ENCODE measurements at places on chromosomes 11 and 22.
A peak's percentile ranks its signal among the peaks of the same experiment; 100 is the strongest.

DNA sequence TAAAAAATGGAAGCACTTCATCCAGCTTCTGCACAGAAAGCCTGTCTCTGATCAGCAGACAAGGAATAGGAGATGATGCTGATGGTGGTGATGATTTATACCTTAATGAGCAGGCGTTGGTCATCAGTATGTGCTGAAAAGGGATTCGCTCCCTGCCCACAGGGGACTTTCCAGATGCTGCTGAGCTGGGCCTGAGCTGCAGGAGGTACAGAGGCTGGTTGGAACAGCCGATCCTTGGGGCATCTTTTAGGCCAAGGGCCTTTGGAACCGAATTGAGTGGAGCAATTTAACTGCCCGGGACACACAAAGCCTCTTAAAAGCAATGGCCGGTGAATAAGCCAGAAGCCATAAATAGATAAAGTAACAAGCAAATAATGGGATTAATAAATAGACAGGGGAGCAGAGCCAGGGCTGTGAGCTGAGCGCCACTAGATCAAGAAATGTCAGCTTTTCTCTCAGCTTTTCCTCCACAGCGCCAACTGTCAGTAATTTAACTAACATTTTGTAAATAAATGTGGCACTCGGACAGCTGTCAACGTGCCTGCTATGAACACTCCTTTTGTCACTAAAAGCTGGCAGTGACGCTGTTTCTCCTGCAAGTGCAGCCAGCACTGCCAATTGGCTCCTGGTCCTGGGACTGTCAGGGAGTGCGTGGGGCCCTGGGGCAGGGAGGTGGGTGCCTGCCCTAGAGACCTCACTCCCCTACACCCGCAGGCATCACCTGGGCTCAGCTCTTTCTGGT, 562.3 kb downstream of the NTM start:
- no peak for DNase-seq

DNA sequence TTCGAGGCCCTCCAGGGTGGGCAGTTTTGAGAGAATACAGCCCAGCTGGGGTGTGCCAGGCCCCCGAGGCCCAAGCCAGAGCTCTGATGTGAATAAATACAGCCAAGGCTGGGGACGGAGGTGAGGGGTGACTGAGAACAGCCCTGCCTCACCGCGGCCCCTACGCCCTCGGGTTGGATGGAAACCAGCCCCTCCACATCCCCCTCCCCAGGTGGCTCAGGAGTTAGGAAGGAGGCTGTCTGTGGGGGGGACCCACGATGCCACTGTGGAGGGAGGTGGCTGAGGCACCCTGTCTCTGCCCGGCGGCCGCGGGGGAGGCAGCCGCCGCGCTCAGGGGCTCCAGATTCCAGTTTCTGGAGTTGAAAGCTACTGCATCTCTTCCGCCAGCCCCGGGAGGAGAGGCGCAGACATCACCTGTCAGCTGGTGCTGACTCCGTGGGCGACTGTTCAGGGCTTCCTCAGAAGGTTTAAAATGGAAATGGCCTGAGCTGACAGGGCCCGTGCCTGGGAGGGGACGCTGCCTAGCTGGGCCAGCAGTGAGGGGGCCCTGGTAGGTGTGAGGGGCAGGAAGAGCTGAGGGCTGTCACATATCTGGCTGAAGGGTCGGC, 1.4 kb downstream of the FLRT1 start:
- no peak for DNase-seq

GRCh38 chr22:37349043-37349814, 66.9 kb downstream of the CYTH4 start:
- no peak for DNase-seq

GRCh38 chr22:21569459-21570170, 2.1 kb downstream of the UBE2L3 start:
- DNase-seq = no peak

GRCh38 chr11:94787801-94788200, 19.6 kb downstream of the AMOTL1 start:
- no peak for DNase-seq

- no peak for DNase-seq
Observed at GRCh38 chr11:1149545-1149944, 8.2 kb upstream of the MUC5AC start.

- DNase-seq = no peak
Observed at GRCh38 chr11:68989936-68990606, 9.3 kb upstream of the MRGPRD start.

DNA sequence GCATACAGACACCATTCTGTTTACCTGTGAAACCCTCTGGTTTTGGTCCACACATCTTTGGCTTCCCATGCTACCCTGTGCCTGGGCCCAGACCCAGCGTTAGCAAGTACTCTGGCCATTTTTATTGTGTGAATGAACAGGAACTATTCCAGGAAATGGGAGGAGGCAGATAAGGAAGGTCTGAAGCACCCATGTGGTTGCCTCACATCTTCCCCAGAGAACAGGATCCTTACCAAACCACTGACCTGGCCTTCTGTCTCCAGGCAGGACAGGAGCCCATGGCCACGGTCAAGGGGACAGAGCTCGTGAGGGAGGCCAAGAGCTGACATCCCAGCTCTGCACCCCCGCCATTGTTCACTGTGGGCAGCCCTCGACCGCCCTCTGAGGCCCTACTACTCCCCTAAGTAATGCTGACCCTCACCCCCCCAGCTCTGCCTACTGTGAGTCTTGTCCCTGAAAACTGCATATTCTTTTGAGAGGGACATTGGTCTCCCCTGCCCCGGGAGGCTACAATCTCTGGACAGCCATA, 97.7 kb upstream of the TP53I11 start:
- DNase-seq = no peak

DNA sequence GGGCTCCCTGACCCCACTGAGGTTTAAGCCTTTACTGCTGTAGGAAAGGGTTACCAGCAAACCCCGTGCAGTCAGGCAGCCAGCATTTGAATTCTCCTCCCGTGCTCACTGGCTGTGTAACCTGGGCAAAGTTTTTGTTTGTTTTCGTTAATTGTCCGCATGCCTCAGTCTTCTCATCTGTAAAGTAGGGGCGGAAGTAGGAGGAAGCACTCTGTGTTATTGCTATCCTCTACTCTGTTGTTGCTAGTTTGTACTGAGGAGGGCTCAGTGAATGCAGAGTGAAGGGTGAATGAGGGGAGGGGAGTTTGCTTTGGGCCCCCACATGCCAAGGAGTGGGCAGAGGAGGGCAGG, 14.0 kb upstream of the SYT7 start:
- DNase-seq = no peak

- DNase-seq = no peak
Observed at GRCh38 chr11:56843816-56844215, 95.3 kb upstream of the OR9G4 start.

GRCh38 chr22:46761017-46761416, 1.4 kb upstream of the TBC1D22A start:
- no peak for DNase-seq

GRCh38 chr11:71325418-71326327, 73.3 kb upstream of the SHANK2 start:
- no peak for DNase-seq

DNA sequence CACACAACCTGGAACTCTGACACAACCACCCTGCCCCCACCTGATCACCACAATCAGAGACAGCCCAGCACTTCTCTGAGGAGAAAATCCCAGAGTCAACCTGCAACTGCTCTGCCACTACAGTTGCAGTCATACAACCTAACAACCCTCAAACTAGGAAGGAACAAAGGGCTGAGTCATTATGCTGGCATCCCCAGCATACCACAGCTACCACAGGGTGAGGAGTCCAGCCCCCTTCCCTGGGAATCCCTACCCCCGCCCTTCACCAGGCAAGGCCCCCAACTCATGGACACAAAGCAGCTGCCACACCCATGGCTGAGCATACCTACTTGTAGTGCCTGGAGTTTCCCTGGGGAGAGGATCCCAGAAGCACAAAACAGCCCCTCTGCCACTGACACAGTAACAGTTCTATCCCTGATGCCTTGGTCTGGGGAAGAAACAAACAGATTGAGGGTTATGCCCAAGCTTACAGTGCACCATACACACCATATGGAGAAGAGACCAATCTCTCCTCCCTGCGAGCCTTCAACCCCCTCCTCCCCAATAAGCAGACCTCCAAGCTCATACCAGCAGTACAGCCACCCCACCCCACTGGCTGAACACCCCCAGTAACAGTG, 68.5 kb upstream of the C11orf58 start:
- DNase-seq = peak; percentile 35

- DNase-seq = no peak
Observed at GRCh38 chr11:112795911-112796649, 165.1 kb upstream of the NCAM1 start.

GRCh38 chr11:46336563-46337180, 10.6 kb upstream of the DGKZ start:
- no peak for DNase-seq

GRCh38 chr11:9015677-9016076, 11.9 kb upstream of the NRIP3 start:
- DNase-seq = peak; percentile 23

DNA sequence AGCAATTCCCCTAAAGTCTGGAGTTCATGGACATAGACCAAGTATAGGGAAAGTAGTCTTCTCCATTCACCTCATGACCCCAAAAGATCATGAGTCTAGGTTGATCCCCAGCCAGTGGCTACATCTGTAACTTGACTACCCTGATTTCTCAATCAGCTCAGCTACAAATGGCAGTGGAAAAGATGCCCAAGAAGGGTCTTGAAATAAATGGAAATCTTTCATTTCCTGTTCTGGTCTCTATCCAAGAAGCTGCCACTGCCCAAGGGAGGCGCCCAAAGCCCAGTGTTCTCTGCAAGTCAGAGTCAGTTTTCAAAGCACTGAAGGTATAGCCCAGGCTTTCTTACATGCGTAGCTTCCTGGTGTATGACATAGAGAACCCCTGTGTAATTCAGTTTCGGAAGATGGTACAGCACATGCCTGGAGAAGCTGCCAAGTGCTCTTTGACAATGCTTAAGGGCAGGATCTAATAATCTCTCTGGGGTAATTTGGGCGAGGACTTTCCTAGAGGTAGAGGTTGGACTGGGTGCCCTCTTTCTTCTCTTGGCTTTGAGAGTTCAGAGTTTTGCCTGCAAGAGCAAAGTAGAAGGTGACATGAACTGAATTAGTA, 101.1 kb downstream of the ADAMTS15 start:
- DNase-seq = no peak

DNA sequence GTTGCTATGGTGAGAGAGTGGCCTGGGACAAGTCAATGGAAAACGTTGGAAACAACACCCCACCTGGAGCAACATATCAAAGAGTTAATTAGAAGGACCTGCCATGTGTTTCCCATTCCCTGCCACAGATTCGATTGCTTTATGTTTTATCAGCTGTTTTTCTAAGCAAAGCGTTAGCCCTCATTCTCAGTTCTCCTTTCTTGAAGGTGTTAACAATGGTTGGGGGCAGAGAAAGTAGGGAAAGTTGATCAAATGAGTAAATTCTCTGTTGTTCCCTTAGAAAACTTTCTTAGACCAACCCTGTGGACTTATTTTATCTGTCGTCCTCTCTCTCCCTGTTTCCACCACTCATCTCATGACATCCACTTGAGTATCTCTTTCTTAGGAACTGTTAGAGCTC, 102.5 kb downstream of the ADAMTS15 start:
- DNase-seq = no peak

DNA sequence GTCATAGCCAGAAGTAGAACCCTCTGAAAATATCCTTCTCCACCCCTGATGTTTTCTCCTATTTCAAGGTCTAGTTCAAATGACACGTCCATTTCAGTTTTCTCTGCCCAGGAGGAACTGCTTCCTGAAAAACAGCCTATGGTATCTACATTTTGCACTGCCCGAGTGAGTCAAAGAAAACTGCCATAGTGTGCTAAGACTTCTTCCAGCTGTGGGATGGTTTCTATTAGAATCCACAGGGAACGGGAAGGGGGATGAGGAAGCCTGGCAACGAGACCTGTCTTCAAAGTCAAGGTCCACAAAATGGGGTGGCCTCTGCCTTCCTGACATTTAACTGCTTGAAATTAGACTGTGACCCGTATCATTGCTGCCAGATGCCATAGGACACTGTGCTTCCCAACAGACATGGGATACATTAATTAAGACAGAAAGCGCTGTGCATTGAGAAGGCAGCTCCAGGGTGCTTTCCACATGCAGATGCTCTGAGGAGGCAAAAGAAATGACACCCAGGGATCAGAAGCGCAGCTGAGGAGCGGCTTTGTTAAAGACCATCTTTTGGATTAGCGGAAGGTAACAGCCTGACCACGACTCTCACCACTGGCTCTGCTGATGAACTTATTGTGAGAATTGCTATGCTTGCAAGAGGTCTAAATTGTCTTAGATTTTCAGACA, 39.4 kb upstream of the NUP50 start:
- no peak for DNase-seq

GRCh38 chr11:44279483-44279882, 30.5 kb downstream of the ALX4 start:
- DNase-seq = no peak

GRCh38 chr22:30927806-30928205, 40.8 kb downstream of the MORC2 start:
- no peak for DNase-seq

DNA sequence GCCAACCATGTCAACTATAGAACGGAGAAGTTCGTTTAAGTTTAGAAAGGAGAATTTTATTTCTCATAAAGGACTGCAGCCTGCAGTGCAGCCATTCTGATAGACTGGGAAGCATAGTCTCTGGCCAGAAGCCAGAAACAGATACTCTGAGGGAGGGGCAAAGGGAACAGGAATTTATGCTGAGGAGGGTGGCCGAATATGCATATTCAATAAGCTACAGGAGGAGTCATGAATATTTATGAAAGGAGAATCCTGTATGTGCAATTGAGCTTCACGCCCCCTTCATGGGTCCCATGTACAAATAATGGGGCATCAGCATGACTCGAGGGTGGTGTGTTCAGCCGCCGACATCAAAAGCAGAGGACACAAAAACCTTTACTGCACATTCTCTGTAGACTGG, 199.9 kb downstream of the CWF19L2 start:
- no peak for DNase-seq

DNA sequence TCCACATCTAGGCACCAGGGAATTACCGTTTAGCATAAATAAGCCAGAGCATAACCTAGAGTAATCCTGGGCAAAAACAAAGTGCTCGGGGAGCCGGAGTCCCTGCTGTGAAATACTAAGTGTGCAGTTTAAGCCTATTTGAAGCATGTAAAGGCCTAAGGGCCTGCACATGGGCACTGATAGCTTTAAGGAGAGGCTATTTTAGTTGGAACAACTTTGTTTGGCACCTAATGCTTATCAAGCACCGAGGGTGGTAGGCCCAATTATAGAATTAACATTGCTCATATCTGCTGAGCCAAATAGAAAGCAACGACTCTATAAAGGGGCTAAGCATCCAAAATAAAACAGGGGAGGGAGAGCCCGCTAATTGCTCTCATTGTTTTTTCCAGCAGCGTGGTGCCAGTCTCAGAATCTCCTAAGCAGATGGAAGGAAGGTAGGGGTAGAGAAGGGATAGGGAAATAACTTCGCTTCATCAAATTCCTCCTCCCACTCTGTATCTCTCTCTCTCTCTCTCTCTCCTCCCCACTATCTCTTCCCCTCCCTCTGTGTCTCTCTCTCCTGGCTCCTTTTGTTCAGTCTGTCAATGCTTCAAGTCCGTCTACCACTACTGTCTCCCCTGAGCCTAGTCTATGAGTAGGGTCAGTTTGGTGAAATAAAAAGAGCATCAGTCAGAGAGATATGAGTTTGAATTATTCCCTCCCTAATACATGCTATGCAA, 292.8 kb downstream of the NXPE2 start:
- no peak for DNase-seq
